NAMALWA (cell line): ENCODE measurements at places on chromosomes 3 and 15.

- DNase-seq, result no peak
These were observed 2.2 kb downstream of the AADAC start for GRCh38 chr3:151816091-151816604.

DNA sequence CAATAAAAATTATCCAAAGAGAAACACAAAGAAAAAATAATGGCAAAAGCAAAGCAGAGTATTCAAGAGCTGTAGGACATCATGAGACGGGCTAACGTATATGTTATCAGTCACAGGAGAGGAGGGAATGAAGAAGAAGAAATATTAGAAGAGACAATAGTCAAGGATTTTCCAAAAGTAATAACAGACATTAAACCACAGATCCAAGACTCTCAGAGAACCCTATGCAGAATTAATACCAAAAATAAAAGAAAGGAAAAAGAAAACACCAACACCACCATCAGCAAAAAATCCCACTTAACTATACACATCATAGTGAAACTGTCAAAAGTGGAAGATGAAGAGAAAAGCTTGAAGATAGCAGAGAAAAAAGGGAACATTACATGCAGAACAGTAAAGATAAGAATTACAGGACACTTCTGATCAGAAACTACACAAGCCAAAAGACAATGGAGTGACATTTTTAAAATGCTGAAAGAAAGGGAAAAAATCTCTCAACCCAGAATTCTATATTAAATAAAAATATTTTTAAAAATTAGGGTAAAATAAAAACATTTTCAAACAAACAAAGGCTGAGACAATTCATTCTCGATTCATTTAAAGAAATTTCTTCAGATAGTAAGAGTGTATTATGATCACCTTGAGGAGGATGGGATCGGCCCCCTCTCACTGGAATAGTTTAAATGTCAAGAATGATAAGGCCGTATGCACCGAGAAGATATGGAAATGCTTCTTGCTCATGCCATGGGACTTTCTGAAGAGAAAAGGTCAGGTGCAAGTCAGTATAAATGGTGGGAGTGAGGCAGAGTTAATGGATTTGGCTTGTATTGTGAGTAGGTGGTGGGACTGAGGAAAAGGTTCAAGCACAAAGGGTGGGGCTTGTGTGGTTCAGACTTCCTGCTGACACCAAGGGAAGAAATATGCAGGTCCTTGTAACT lies 28.5 kb downstream of the TM2D3 start:
- DNase-seq, result no peak

DNA sequence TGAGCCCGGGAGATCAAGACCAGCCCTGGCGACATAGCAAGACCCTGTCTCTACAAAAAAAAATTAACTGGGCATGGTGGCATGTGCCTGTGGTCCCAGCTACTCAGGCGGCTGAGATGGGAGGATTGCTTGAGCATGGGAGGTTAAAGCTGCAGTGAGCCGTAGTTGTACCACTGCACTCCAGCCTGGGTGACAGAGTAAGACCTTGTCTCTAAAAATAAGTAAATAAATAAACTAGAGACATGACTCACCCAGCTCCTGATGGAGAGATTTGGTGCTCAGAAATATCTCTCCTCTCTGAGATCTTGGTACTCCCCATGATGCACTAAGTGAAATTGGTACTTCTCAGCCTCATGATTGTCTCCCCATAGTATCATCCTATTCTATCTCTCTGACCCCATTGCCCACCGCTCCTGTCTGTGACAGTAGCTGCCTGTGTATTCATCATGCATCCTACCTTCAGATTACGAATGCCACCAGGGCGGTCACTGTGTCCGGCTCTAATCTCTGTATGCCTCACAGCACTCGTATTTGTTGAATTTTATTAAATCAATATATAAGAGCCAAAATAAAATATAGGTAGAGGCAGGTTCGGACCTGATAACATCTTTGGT lies 50.9 kb downstream of the ABHD2 start:
- no peak for DNase-seq

DNA sequence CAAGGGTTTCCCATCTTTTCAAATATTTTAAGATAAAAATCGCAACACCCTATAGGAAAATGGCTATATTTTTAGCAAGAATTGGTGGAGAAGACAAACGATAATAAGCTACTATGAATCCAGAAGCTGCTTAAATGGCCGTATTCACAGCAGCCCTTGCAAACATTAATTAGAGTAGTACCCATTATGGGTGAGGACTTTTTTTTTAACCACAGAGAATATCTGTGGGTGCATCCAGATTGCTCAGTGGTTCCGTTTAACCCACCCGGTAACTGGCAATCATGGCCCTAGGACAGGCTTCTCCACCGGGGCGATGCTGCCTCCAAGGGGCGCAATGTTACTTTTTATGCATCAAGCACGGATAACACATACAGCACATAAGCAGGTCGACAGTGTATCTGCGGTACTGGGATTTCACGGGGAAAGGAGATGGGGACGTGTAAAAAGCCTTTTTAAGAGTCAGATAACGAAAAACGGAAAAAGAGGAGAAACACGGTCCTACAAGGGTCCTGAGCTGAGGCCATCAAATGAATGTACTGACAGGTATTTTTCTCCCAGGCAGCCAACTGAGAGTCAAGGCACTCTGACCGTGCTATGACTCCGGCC lies 968 bp upstream of the TMEM266 start:
- peak; percentile 53 for DNase-seq

DNA sequence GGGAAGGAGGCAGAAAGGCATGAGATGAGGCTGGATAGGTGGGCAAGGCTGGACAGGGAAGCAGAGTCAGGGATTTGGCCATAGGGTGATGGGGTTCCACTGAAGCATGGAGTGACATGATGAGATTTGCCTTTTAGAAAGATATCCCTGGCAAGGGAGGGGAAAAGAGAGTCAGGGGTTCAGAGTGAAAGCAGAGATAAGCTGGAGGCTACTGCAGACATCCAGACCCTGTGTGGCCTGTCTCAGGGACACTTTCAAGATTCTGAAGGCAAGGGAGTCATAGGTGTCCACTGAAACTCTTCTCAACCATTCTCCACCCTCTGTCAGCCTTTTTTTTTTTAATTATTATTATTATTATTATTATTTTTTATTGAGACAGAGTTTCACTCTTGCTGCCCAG lies 94.0 kb upstream of the SPATA12 start:
- DNase-seq, result no peak

GRCh38 chr15:39744334-39745103 lies 38.1 kb downstream of the FSIP1 start:
- no peak for DNase-seq

DNA sequence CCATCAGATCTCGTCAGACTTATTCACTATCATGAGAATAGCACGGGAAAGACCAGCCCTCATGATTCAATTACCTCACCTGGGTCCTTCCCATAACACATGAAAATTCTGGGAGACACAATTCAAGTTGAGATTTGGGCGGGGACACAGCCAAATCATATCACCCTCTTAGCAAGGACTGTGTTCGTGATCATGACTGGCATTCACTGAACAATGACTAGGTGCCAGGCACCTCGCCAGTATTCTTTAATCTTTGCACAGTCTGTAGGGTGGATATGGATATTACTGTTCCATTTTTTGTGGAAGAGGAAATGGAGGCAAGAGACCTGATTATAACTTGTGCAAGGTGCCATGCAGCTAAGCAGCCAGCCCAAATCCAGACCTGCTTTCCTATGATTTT lies 77.5 kb downstream of the IGF1R start:
- no peak for DNase-seq

DNA sequence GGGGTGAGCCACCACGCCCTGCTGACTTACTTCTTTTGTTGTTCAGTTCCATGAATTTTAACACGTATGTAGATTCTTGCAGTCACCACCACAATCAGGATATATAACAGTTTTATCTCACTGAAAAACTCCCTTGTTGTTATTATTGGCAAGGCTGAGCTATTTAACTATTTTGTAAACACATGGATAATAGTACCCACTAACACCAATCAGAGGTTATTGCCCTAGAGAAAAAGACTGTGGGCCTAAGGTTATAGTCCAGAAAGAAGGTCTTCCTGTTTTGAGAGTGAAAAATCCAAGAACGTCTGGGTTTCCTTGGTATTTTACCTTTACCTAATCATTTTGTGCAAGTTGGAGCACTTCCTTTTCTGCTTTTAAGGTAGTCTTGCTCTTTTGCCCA lies 9.5 kb downstream of the ZWILCH start:
- DNase-seq, result no peak

DNA sequence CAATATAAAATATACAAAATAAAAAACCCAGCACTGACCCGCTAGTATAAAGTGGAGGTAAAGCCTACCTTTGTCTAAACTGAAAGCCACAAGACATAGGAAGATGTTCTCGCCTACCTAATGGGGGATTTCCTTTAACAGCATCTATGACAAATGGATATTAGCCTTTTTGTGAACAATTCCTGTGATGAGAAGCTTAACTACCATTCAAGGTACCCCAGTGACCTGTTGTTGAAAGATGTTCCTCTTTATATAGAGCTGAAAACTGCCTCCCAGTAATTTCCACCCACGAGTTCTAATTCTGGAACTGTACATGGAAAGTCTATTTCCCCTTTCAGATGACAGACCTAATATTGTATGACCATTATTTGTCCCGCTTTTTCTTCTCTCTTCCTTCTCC lies 109.8 kb upstream of the RASGRP1 start:
- DNase-seq, result no peak

- peak; percentile 46 for DNase-seq
These were observed 27.1 kb downstream of the CPN2 start for GRCh38 chr3:194323785-194324735.
